ENCODE measurements at places on chromosomes 7 and 10.

- DNase-seq = no peak
Measured at GRCh38 chr7:2876031-2876731, 32.1 kb upstream of the GNA12 start.

- no peak for DNase-seq
Measured at GRCh38 chr7:52962402-52963076, 72.9 kb upstream of the POM121L12 start.

DNA sequence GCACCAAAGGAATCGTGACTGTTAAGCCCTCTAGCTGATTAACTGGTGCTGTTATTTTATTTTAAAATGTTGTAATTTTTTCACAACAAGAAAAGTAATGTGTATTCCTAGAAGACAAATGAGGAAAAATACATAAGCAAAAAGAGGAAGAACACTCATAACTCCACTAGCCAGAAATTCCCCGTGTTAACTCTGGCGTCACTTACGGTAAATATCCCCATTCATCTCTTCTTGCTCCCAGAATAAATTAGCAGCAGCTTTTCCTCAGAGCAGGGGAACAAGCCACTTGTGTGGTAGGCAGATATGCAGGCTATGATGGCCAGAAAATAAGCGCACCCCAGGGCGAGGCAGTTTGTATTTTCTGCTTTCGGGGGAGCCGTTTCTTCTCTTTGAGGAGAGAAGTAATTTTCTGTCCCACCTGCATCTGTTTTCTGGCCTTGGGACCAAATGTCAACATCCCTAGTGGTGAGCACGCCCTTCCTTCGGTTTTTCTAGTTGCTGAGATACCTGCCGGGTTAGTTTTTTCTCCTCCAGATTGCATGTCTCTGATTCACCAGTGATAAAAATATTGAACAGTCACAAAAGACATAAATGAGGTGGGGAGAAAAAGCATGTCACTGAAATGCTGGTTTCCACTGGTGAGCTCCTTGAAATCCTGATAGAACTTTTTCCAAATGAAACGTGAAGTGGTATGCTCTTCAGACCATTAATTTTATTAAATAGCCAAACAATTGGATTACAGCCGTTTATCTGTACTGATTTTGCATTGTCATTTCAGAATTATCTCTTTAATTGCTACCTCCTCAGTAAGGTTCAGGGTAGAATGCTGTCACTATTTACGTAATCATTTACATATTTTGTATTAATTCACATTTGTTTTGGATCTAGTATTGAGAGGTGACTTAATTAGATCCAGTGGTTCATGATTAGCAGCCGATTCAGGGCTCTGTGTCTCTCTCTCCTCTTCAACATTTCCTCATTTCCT lies 268.1 kb downstream of the CAMK1D start:
- DNase-seq = no peak

DNA sequence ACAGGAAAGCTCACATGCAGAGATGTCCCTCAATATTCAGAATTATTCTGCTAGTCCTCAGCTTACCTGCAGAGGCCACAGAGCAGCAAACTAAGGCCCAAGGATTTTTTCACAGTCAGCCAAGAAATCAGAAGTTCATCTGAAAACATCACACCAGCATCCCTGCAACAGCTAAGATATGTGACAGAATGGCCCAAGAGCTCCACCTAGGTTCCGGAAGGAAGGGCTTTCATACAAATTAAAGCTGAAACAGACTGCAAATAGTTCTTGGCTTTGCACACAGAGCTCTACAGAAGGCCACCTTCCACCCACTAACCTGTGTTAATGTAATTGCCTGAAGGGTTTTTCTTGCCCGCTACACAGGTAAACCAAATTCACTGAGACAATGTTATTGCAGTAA lies 438.8 kb upstream of the C7orf33 start:
- DNase-seq = no peak

DNA sequence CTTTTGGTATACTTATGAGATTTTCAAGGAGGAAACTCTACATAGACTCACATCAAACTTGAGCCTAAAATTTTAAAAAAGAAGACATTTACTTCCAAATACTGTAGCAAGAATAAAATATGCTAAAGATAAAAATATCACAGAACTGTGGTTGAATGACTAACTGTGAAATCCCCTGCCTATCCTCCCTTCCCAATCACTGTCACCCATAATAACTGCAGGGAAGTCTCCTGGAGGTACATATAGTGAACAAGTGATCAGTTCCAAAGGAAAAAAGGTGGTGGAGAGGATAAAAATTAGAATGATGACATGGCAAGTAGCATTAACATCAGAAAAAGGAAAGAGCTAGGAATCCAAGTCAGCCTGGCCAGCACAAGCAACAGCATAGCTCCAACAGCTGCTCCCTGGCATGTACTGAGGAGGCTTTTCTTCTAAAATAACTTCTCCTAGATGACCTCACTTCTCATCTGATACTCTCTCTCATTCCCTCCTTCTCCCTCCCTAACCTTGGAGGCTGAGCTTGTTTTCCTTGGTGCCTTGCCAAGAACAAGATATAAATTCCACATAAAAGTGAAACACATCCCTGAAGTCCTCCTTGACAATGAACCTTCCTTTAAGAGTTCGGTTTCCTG lies 124.0 kb downstream of the IQUB start:
- no peak for DNase-seq

DNA sequence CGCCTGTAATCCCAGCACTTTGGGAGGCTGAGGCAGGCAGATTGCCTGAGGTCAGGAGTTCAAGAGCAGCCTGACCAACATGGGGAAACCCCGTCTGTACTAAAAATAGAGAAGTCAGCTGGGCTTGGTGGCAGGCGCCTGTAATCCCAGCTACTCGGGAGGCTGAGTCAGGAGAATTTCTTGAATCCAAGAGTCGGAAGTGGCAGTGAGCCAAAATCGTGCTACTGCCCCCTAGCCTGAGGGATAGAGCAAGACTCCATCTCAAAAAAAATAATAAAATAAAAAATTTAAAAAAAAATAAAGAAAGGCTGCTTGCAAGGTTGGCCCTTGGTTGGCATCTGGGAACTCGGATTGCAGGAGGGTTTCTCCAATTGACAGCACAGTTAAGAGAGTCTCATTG lies 221.6 kb downstream of the DGKI start:
- DNase-seq = no peak

GRCh38 chr7:142519079-142520078 lies 229.9 kb upstream of the PRSS1 start:
- no peak for DNase-seq

DNA sequence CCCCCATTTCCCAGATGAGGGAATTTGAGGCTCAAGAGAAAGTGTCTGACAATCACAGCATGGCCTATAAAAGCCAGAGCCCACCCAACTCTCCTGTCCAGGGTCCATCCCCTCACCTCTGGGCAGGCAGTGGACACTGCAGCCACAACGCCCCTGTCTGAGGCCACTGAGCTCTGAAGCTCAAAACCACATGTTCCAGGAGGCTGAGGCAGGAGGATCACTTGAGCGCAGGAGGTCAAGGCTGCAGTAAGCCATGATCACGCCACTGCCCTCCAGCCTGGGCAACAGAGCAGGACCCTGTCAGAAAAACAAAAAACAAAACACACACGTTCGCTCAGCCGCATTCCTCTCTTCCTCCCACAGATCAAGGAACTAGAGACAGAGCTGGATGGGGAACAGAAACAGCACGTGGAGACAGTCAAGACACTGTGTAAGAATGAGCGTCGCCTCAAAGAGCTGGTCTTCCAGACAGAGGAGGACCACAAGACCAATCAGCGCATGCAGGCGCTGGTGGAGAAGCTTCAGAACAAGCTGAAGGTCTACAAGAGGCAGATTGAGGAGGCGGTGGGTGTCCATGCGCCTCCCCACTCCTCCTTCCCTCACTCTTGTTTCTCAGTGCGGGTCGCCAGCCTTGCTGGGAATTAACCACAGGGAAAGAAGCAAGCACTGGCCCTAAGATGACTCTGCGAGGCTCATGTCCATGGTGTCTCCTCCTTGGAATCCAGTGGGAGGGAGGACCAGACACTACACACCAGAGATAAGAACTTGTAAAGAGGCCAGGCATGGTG lies 20.0 kb upstream of the ARPC1A start:
- no peak for DNase-seq

DNA sequence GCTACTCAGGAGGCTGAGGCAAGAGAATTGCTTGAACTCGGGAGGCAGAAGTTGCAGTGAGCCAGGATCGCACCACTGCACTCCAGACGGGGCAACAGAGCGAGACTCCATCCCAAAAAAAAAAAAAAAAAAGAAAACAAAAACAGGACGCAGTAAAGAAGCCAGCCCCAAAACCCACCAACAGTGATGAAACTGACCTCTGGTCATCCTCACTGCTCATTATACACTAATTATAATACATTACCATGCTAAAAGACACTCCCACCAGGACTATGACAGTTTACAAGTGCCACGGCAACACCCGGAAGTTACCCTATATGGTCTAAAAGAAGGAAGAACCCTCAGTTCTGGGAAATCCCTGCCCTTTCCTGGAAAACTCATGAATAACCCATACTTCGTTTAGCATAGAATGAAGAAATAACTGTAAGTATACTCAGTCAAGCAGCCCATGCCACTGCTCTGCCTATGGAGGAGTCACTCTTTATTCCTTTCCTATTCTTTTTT lies 40.0 kb upstream of the EIF4H start:
- DNase-seq = peak; percentile 29

Data from T-helper 2 cell treated with Interferon-gamma antibody and Interleukin-4, amounts not matched to agents 5 μg/mL and 100 μg/mL, for 36 hours (primary cell).